ENCODE measurements at places on chromosomes 11 and 22.

- DNase-seq = no peak
Observed at GRCh38 chr22:38751422-38752346, 4.1 kb downstream of the SUN2 start.

- no peak for DNase-seq
Observed at GRCh38 chr11:69293819-69294505, at the start of gene MYEOV. TSS of gene MYEOV (plus strand) at chr11:69294155. CDS start at chr11:69295355, 1,200 bp downstream.

DNA sequence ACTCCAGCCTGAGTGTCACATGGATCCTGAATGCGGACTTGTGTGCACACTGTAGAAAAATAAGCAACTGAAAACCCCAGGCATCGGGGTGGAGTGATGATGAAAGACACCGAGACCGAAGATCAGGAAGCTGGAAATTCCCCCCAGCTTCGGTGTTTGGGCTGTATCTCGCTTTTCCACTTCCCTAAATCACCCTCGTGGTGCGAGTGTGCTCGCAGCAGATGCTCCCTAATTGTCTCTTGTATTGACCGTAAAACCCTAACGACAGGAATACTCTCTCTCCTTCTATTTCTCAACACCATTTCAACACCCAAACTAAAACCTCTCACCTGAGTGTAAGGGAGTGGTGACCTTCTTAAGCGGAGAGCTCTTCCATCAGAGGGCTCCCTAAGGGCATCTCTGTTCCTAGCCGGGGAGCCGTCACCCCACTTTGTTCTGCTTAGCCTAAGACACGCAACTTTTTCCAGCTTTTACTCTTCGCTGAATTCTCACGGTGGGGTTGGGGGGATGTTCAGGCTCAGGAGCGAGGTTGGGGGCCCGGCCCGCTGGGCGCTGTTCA, 635 bp upstream of the GRK3 start:
- no peak for DNase-seq

GRCh38 chr11:59766542-59767224, 11.5 kb downstream of the STX3 start:
- DNase-seq = no peak

DNA sequence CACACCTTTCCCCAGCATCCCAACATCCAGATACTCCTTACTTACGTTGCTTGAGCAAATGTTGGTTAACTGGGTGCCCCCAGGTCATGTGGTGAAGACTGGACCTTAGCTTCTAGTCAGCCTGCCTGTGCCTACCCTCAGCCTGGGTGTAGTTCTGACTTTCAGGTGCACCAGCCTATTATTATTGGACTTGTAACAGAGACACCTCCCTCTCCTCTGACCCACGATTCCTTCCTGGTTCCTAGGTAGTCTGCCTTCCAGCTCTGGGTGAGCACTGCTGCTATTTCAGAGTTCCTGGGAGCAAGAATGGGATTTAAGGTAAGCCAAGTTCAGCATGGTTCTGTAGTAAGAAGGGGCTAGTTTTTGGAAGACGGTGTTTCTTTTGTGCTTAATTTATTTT, 138.2 kb downstream of the DSCAML1 start:
- no peak for DNase-seq

GRCh38 chr11:73001615-73002014, 140.5 kb downstream of the FCHSD2 start:
- DNase-seq = no peak

GRCh38 chr11:35914816-35915215, 29.0 kb upstream of the LDLRAD3 start:
- no peak for DNase-seq

DNA sequence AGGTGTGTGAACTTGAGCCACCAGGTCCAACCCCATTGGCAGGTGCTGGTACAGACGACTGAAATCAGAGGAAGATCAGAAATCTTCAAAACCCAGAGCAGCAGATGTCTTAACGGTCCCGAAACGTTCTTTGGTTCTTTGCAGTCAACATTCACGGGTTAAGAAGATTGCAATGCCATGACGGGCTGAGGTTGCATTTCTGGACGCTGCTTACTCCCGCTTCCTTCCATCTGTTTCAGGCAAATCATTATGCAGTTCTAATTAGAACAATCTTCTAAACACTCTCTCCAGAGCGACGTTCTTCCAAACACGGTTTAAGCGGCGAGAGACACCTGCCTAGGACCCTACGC, 492 bp upstream of the LUZP2 start:
- no peak for DNase-seq
